Stimulated activated CD4-positive, alpha-beta T cell treated with anti-CD3 and anti-CD28 coated beads, TNF-alpha, amount 100 ng/mL, for 1 hour (primary cell): ENCODE measurements at places on chromosomes 7 and 10.

- no peak for DNase-seq
Measured at GRCh38 chr7:137958470-137959431, 43.1 kb downstream of the CREB3L2 start.

GRCh38 chr10:106086391-106086790 is 1078.1 kb downstream of the SORCS1 start:
- no peak for DNase-seq

GRCh38 chr10:74981831-74982633 is 129.4 kb upstream of the SAMD8 start:
- DNase-seq, result no peak

DNA sequence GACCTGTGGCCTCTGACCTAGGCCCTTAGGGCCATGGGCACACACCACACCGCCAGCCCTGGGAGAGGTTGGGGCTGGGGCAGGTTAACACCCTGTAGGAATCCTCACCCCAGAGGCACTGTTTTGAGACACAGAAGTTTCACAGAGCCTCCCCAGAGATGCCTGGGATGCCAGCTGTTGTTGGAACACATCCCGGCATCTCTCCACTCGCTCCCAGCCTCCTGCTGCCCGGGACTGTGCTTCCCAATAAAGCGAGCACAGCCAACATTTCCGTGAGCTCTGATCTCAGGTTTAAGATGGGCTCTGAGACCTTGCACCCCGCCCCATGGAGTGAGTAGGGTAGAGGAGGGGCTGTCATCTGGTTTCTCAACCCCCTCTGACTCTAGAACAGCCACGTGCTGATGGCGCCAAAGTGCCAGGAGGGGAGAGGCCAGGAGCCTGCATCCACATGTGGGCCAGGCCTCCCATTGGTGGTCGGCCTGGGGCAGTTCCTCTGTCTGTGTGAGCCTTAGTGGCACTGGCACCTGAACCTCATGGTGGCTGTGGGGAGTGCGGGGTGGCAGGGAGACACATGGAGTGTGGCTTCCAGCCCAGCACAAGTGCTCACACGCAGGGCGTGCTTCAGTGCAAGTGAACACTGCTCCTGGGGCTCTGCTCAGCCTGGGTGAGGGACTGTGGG is 54.7 kb downstream of the RASGEF1A start:
- no peak for DNase-seq

DNA sequence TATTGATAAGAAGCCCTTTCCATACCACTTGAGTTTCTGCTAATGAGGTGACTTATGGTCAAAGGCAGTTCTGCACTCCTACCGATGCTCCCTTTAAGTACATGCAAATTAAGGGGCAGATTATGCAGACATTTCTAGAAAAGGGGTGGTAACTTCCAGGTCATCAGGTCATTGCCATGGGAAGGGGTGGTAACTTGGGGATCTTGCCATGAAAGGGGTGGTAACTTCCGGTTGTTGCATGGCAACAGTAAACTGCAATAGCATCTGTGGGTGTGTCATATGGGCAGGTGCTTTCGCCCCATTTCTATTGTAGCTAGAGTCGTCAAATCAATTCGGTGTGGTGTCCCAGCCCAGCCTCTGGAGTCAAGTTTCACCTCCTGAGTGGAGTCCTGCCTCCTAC is 150.9 kb downstream of the UBE2H start:
- no peak for DNase-seq

- no peak for DNase-seq
Measured at GRCh38 chr7:28182071-28182471, 1.5 kb upstream of the JAZF1 start.

DNA sequence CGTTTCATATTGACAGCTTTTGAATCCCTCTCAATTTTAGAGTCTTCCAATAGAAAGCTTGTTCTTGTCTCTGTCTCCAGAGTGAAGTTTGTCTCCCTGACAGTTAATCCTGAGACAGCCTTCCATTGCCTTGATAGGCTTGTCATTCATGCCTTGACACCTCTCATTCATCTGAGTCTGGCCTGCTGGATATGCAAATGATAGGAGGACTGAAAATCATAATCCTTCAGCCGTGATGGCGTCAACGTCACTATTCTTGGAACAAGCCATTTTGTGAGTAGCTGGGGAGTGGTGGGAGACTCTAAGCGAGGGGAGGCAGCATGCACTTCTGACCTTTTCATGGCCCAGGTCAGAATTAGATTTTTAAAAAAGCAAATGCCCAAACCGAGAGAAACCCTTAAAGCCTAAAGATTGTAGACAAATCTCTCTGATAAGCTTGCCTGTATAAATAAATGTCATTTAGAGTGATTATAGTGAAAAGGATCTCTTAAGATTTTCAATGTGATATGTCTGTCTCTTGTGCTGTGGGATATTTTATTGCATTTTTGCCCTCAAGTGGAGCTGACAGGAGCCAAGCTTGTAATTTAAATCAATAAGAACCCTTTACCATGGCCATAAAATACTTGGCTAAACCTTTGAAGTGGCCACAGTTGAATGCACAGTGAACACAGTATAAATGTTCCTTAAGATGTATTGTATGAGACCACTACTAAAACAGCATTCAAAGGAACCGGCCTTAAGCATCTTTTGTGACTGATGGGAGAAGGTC is 148.8 kb downstream of the SNX10 start:
- DNase-seq, result no peak

GRCh38 chr10:80964955-80965614 is 427.4 kb downstream of the SH2D4B start:
- DNase-seq, result no peak

- DNase-seq, result no peak
Measured at GRCh38 chr7:32119790-32120196, 49.6 kb upstream of the PDE1C start.

DNA sequence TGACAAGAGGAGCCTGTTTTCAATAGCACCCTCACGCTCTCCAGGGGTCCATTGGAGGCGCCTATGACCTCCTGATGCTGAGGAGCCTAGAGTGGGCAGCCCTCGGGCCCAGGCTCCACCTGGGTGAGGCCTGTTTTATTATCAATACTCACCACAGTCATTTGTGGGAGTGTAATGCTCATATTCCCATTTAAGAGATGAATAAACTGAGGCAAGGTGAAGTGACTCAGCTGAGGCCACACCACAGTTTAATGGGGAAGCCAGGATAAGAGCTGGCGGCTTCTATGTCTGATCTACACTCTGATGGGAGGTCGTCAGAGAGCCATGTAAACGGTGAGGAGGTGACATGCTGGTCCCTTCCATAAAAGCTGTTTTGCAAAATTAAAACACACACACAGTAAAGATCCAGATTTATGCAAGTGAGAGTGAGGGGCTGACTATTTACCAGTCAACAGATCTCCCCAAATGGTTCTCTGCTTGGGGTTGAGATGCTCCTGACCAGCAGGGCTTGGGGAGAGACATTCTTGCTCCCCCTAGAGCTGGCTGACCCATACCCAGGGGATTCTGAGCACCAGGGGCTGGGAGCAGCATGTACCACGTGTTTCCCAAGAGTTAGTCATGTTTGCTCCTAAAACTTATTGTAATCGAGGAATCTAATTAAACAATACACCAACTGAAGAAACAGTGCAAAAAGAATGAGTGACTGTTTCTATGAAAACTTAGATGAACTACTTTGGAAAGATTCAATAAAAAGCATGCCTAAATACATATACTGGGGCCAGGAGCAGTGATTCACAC is 81.0 kb upstream of the INSIG1 start:
- DNase-seq, result no peak

DNA sequence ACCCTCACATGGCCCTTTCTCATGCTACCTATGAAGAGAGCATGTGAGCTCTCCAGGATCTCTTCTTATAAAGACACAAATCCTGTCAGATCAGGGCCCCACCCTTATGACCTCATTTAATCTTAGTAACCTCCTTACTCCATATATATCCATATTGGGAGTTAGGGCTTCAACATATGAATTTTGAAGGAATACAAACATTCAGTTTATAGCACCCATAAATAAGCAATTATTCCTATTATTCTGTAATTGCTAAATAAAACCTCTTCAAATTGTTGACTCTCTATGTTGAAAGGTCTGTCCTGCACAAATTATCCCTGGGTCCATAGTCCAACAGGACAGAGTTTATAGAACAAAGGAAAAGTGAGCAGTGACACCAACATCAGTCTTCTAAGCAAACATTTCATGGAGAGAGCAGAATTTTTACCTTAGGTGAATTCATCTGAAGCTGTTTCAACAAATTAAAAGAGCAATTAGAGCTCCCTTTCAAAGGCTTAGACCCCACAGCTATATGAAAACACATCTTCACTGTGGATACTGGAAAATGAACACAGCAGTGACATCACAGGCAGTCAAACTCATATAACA is 12.2 kb downstream of the DOCK4 start:
- DNase-seq, result no peak

GRCh38 chr10:118970770-118971169 is 58.7 kb upstream of the NANOS1 start:
- DNase-seq, result no peak

- no peak for DNase-seq
Measured at GRCh38 chr7:147432576-147432975, 1158.0 kb upstream of the C7orf33 start.

DNA sequence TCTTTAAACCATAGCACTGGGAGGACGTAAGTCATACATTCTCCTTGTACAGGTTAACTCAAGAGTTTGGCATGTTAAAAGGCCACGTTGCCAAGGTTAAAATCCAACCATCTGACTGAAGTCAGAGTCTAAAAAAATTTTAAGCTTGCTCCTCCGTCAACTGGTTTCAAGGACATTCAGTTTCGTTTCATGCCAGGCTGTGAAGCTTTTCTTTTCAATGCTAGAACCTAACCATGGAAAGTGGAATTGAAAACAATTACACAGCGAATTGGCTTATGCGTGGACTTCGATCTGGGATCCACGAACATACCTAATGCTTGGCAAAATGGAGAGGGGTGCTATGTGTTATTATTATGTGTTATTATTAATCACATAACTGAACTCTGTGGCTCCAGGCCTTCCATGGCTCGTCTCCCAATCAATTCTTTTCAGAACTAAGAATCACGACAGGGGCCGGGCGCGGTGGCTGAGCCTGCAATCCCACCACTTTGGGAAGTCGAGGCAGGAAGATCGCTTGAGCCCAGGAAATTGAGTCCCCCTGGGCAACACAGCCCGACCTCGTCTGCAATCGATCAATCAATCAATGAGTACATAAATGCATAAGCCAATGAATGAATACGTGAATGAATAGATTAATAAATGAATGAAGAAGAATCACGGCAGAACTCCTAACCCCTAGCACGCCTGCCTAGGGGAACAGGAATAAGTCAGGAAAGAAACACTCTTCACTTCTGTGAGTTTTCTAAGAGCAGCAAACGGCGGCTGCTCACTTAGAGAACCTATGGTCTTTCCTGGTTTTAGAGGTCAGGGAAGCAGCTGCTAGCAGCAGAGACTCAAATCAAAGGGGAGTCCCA is 733 bp upstream of the ARL5B start:
- DNase-seq, result no peak

- DNase-seq, result no peak
Measured at GRCh38 chr10:4649886-4650508, 176.0 kb upstream of the AKR1E2 start.

DNA sequence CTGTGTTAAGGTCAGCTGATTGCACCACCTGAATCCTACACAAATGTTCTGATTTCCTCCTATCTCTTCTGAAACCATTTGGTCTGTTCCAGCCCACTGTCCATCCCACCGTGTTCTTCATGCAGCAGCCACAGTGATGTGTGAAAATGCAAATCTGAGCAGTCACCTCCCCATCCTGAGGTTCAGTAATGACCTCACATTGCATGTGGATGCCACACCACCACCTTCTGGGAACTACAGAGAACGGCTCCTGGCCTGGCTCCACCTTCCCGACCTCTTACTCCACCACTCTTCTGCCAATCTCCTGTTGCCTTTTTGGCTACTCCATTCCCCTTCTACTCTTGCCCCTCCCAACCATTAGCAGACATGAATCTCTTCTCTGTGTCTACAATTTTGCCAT is 244.4 kb downstream of the TNS3 start:
- no peak for DNase-seq

DNA sequence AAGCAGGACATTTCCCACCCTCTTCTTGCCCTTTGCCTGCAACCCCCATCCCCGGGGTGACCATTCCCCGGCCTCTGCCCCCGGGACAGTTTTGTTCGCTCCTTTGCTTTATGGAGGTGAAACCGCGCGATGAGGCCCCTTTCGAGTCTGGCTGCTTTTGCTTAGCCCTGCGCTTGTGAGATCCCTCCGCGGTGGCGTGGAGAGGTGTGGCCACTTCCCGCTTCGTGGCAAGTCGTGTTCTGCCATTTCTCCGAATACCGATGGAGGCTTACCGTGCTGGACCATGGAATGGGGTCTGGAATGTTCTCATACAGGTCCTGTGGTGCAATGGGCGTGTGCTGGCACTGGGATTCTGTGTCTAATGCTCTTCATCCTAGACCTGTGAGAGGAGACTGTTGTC is 106.7 kb downstream of the LHPP start:
- no peak for DNase-seq

GRCh38 chr10:80277567-80278250 is 11.7 kb downstream of the MAT1A start:
- no peak for DNase-seq

- DNase-seq, result no peak
Measured at GRCh38 chr10:125009661-125010161, 67.8 kb downstream of the ZRANB1 start.

- DNase-seq, result no peak
Measured at GRCh38 chr7:157058701-157059100, 48.2 kb upstream of the MNX1 start.

- DNase-seq, result no peak
Measured at GRCh38 chr10:3652886-3653285, 132.1 kb downstream of the KLF6 start.

DNA sequence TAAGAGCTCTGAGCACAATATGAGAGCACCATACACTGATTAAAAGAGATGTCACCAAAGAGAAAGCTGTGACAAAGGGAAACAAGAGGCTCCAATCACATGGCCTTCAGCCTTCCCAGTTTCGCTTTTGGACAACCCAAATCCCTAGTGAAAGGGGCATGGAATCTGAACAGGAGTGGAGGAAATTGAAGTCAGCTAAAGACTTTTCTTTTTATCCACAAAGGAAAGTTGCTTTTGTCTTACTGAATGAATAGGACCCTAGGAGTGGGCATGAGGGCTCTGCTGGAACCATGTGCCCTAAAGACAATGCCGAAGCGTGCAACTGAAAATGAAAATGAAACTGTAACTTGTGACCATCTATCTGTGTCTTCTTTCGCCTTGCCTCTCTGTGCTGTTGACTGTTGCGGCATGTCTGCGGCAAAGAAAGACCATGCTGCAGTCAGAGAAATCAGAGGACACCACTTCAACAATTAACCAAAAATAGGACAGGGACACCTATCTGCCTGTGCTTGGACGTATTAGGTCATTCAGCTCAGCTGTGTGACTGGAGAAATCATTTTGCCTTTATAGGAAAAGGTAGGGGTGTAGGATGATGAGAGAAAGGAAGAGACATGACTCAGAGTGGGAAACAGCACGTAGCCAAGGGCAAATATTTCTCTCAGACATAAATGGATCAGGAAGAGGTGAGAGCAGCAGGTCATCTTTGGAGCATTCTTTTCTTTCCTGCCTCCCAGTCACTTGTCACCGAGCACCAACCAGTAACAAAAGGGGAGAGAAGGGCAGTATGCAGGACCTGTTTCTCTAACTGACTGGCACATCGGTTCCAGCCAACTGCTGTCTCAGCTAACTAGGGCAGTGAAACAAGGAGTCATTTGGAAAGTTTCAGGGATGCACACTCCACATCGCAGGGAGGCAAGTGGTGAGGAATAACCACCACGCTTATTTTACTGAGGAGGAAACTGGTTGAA is 12.3 kb downstream of the CAV2 start:
- no peak for DNase-seq

- no peak for DNase-seq
Measured at GRCh38 chr7:137873524-137873923, 26.8 kb upstream of the DGKI start.
